ENCODE measurements at places on chromosomes 2 and 18. TPM values are rescaled to one million over a fixed set of nuclear protein-coding genes. Genes with fewer than 3 reads are reported as not detected.

DNA sequence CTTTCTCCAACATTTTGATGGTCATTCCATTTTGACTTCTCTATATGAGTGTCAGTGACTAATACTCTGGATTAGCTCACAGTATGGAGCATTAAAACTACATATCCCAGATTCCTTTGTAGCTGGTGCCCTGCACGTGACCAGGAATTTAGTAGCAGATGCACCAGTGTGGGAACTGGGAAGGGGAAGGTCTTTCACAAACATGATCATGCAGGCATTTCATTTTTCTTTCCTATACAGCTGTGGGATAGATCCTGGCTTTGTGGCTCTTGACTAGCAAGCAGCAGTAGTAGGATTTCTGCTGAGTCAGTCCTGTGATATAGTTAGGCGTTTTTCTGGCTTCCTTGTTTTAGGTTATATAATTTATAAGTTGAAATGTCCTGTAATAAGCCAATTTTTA is 971.0 kb upstream of the CDH2 start:
- no peak overlapping the region for H3K4me3 ChIP-seq
- H3K27me3 ChIP-seq: no peaks in the 10 kb centered on the region
- DNase-seq: no peak
- no peak overlapping the region for H3K27ac ChIP-seq
- H3K4me1 ChIP-seq: no peaks in the 10 kb centered on the region

Gene GCG
- not detected for total RNA-seq

Gene RGPD3
- 0.92 TPM for total RNA-seq

DNA sequence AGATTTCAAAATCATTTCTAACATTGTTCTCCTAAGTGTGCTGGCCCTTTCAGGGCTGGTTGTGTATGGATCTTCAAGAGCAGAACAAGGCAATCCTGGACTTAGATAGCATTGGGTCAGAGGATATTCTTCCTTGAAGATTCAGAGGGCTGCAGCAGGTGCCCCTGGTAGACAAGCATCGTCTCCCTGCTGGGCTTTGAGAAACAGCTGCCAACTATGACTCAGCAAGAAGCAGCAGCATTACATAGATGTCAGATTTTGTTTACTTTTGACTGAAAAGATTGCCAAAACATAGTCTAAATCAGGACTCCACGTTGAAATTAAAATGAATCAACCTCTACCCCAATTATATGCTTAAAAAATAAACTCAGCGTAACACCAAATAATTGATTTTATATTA is 618.8 kb downstream of the SOCS6 start:
- H3K4me1 ChIP-seq: no peaks in the 10 kb centered on the region
- no peak for DNase-seq
- no peak overlapping the region for H3K27ac ChIP-seq
- no peaks in the 10 kb centered on the region for H3K27me3 ChIP-seq

Gene DYTN
- total RNA-seq: not detected

Gene ST3GAL5
- total RNA-seq: 28.9 TPM

DNA sequence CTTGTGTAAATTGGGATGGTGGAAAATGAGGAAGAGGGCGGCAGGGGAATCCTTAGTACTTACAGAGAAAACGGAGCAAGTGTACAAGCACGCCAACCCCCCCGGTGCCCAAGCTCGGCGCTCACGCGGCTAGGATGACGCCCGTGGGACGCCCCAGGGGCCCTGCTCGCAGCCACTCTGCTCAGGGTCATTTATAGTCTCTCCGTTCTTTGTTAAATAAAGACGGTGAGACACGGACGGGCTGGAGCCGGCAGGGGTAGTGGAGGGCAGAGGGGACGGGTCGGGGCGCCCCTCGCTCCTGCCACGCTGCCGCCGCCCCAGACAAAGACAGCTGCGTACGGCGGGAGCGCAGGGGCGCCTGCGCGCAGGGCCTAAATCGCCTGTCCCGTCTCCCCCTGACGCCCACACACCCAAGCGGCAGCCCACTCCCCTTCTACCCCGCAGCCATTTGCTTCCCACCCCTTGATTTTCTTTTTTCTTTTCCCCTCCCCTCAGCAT is 37.8 kb downstream of the PCBP1 start:
- peak overlapping the region; percentile 87 for H3K4me3 ChIP-seq
- H3K4me1 ChIP-seq: peaks cover 68% of the 10 kb centered on the region
- peak; percentile 69 for DNase-seq
- H3K27ac ChIP-seq: peak overlapping the region; percentile 100
- H3K27me3 ChIP-seq: no peaks in the 10 kb centered on the region
- no peaks in the 10 kb centered on the region for H3K36me3 ChIP-seq

GRCh38 chr2:159249990-159250715 is 36.4 kb downstream of the WDSUB1 start:
- H3K27me3 ChIP-seq: no peaks in the 10 kb centered on the region
- H3K4me1 ChIP-seq: peaks cover 8% of the 10 kb centered on the region
- DNase-seq: no peak
- no peak overlapping the region for H3K4me3 ChIP-seq
- H3K36me3 ChIP-seq: peaks cover 7% of the 10 kb centered on the region

DNA sequence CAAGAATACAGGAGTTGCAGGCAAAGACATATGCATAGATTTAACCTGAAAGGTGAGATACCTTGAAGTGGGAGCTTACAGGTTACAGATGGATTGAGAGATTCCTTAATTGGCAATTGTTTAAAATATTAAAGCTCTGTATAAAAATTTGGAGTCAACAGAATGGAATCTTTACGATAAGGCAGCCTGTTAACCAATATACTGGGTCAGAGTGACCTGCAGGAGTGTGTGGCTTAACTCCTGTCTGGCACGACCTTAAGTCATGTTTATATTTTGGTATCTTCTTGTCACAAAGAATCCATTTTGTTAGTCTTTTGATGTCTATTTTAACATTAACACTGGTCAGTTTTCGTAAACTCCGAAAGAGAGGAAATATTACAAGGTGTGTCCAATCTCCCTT is 1058.2 kb upstream of the CRIM1 start:
- no peak overlapping the region for H3K4me3 ChIP-seq
- H3K4me1 ChIP-seq: no peaks in the 10 kb centered on the region
- no peaks in the 10 kb centered on the region for H3K27me3 ChIP-seq
- no peaks in the 10 kb centered on the region for H3K36me3 ChIP-seq
- no peak for DNase-seq

- no peaks in the 10 kb centered on the region for H3K27me3 ChIP-seq
- H3K36me3 ChIP-seq: no peaks in the 10 kb centered on the region
- no peak overlapping the region for H3K27ac ChIP-seq
- DNase-seq: no peak
- peaks cover 31% of the 10 kb centered on the region for H3K4me1 ChIP-seq
Measured at GRCh38 chr2:236565212-236565611, 4.4 kb upstream of the ACKR3 start.

GRCh38 chr18:30485078-30485477 is 557.5 kb downstream of the DSC3 start:
- no peak for DNase-seq

All from natural killer cell treated with Interleukin-12 subunit alpha and Interleukin-12 subunit beta and Interleukin-15 and Interleukin-18, amount 100 ng/mL, for 72 hours (primary cell).